ENCODE measurements at places on chromosomes 11 and 22.

DNA sequence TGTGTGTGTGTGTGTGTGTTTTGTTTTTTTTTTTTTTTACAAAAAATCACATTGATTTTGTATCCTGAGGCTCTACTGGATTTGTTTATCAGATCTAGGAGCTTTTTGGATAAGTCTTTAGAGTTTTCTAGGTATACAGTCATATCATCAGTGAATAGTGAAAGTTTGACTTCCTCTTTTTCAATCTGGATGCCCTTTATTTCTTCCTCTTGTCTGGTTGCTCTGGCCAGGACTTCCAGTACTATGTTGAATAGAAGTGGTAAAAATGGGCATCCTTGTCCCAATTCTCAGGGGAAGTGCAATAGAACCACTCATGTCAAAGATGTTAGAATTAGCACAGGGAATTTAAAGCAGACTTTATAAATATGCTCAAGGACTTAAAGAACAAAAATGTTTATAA is 32.6 kb upstream of the PRDM11 start:
- peak; percentile 33 for DNase-seq

DNA sequence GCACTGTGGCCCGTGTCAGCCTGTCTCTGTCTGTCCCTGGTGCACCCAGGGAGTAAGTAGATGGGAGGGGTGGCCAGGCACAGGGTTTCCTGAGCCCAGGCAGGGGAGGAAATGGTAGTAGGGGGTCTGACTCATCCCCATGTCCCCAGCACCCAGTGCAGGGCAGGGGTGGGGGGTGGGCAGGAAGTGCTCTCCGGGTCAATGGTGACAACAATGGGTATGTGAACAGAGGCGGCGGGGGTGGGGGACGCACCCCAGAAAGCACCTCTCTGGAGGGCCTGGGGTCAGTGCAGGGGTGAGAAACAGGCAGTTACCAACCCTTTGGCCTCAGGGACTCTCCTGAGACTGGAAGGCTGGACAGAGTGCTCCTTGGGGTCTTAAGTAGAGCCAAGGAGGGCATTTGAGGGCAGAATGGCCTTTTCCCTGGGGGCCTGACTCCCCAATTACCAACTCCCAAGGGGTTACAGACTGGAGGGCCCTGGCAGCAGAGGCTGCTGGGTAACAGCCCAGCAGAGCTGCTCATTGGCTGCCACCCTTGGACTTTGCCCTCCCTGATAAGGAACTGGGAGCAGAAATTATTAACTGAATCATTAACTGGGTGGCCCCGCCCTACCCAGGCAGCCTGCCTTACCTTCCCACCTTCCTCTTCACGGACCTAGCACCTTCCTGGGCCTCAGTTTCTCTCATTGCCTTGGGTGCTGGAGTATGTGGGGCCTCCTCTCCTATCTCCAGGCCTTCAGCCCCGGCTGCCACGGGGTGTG is 4.2 kb downstream of the MYRF start:
- peak; percentile 16 for DNase-seq

- DNase-seq: no peak
Measured at GRCh38 chr11:120601536-120601935, 90.0 kb downstream of the GRIK4 start.

GRCh38 chr11:58745705-58746364 is 14.1 kb upstream of the GLYAT start:
- peak; percentile 63 for DNase-seq

- DNase-seq: peak; percentile 24
Measured at GRCh38 chr11:78961937-78962701, 387.5 kb upstream of the NARS2 start.
